ENCODE measurements at places on chromosomes 16 and 17.

DNA sequence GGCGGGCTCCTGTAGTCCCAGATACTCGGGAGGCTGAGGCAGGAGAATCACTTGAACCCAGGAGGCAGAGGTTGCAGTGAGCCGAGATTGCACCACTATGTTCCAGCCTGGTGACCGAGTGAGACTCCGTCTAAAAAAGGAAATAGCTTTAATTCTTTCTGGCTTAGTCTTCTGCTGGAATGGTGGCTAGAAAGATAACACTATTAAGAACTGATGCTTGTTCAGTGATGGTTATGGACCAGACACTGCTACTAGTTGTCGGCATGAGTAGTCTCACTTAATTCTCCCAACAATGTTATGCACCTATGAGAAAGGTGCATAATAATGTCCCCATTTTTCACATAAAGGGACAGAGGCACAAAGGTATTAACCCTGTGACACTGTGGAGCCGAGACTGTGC, 188.7 kb downstream of the HS3ST3A1 start:
- H3K36me3 ChIP-seq, result no peaks in the 10 kb centered on the region
- H3K27ac ChIP-seq, result no peak overlapping the region
- H3K27me3 ChIP-seq, result peaks cover 17% of the 10 kb centered on the region
- H3K4me3 ChIP-seq, result no peak overlapping the region

DNA sequence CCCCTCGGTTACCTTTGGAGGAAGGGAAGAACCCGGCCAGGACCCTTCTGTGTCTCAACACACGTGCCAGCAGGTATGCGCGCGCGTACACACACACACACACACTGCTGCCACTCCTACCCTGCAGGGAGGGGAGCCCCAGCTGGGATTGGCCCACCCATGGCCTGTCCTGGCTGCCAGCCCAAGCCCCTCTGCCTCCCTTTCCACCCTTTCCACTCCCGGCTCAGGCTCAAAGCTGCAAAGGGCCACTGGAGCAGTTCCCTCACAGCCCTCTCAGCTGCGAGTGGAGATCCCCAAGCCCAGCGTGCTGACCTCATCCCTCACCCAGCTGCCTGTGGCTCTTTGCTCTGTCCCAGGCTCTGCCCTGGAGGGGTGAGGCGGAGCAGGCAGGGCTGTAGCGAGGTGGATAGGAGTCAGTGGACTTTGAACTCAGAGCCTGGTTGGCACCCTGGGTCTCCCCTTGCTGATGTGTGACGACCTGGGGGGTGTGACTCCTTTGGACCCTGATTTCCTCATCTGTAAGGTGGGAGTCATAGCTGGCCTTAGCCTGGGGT, 14.5 kb downstream of the KIF19 start:
- no peak overlapping the region for H3K4me3 ChIP-seq
- H3K27ac ChIP-seq, result no peak overlapping the region

DNA sequence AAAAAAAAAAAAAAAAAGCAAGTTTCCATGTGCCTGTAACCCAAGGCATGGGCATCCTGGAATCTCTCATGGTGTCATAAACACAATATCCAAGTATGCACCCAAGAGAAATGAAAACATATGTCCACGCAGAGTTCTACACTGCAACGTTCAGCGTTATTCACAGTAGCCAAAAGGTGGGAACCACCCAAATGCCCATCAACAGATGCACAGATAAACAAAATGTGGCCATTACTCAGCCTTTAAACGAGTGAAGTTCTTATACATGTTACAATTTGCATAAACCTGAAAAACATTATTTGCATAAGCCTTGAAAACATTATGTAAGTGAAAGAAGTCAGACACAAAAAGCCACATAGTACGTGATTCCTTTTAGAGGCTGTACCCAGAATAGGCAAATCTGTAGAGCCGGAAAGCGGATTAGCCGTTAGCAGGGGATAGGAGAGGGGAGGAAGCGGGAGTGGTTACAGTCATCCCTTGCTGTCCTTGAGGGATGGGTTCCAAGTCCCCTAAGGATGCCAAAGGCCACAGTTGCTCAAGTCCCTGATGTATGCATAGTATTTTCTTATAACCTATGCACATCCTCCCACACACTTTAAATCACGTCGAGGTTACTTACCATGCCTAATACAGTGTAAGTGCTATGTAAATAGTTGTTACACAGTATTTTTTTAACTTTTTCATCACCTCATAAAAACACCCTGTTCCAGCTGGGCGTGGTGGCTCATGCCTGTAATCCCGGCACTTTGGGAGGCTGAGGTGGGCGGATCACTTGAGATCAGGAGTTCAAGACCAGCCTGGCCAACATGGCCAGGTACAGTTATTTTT, 47.3 kb upstream of the DNAH17 start:
- no peaks in the 10 kb centered on the region for H3K4me1 ChIP-seq
- DNase-seq, result no peak
- peaks cover 6% of the 10 kb centered on the region for H3K36me3 ChIP-seq
- no peak overlapping the region for H3K27ac ChIP-seq
- H3K4me3 ChIP-seq, result no peak overlapping the region

- no peaks in the 10 kb centered on the region for H3K4me1 ChIP-seq
- H3K27ac ChIP-seq, result no peak overlapping the region
- H3K4me3 ChIP-seq, result no peak overlapping the region
- H3K36me3 ChIP-seq, result no peaks in the 10 kb centered on the region
These were observed 10.1 kb upstream of the TANC2 start for GRCh38 chr17:62955841-62956352.

DNA sequence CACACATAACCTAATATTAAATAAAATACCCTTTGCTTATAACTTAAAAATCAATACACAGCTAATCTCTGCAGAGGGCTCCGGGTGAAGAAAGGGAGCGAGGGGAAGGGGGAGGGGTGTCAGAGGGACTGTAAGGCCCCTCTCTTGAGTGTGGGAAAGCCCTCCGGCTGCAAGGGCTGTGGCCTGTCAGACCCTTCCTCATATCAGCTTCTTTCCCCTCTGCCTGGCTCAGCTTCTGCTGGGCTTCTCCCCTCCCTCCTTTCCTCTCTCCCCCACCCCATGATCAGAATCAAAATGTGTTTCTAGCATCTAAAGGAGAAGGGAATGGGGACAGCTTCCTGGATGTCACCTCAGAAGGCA, 4.6 kb upstream of the SCRN2 start:
- peaks cover 42% of the 10 kb centered on the region for H3K4me1 ChIP-seq
- H3K36me3 ChIP-seq, result no peaks in the 10 kb centered on the region
- H3K27me3 ChIP-seq, result peaks cover 21% of the 10 kb centered on the region

GRCh38 chr16:1430214-1430758, 592 bp upstream of the PERCC1 start:
- H3K27me3 ChIP-seq, result no peaks in the 10 kb centered on the region
- H3K36me3 ChIP-seq, result no peaks in the 10 kb centered on the region
- H3K4me1 ChIP-seq, result peaks cover 2% of the 10 kb centered on the region
- H3K4me3 ChIP-seq, result no peak overlapping the region

GRCh38 chr17:2331303-2331702, 5.0 kb downstream of the TSR1 start:
- no peak overlapping the region for H3K27ac ChIP-seq
- no peak for DNase-seq
- H3K4me3 ChIP-seq, result no peak overlapping the region
- H3K36me3 ChIP-seq, result peaks cover 5% of the 10 kb centered on the region

DNA sequence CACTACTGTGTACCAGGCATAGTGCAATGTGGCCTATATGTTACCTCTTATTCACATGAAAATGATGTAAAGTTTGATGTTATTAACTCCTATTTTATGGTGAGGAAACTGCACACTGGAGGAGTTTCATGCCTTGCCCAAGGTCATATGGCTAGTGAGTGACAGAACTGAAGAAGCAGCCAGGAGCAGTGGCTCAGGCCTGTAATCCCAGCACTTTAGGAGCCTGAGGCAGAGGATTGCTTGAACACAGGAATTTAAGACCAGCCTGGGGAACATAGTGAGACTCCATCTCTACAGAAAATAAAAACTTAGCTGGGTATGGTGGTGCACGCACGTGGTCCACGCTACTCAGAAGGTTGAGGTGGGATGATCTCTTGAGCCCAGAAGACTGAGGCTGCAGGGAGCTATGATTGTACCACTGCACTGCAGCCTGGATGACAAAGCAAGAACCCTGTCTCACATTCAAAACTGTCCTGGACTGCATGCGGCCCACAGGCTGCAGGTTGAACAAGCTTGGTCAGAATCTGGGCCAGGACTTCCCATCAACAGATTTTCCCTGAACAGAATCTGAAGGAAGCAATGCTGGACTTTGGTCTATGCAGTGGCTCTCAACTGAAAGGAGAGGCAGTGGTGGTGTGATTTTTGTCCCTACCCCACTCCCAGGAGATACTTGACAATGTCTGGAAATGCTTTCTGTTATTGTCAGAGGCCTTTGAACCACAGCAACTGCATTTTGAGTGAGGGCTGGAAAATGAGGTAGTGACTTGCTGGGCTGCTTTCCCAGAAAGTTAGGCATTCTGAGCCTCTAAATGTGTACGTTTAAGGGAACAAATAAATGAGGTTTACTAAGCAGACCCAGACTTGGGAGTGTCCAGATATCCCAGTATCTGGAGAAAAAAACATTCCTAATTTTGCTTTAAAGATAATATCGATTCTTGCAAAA, 479.5 kb downstream of the TMEM114 start:
- no peaks in the 10 kb centered on the region for H3K4me1 ChIP-seq
- H3K27me3 ChIP-seq, result no peaks in the 10 kb centered on the region
- H3K36me3 ChIP-seq, result no peaks in the 10 kb centered on the region

DNA sequence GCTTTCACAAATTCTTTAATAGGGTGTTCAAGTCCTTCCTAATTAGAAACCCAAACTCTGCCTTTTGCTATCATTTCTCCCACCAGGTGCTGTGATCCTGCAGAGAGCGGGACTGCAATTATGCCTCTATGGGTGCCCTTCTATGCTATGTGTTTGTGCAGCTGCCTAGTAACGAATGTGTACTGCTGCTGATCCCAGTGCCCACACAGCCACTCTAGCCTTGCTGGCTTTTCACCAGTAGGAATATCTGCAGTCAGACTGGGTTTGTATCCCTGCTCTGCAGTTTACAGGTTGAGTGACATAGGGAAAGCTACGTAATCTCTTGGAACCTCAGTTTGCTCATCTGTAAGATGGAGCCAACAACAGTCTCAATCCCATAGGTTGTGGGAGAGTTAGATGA, 179.6 kb upstream of the IRX3 start:
- H3K36me3 ChIP-seq, result peaks cover 23% of the 10 kb centered on the region
- H3K27me3 ChIP-seq, result peaks cover 12% of the 10 kb centered on the region
- DNase-seq, result no peak
- no peak overlapping the region for H3K27ac ChIP-seq
- H3K4me1 ChIP-seq, result no peaks in the 10 kb centered on the region

- H3K27me3 ChIP-seq, result no peaks in the 10 kb centered on the region
- no peak for DNase-seq
- H3K4me1 ChIP-seq, result peaks cover 7% of the 10 kb centered on the region
- H3K36me3 ChIP-seq, result no peaks in the 10 kb centered on the region
These were observed 20.0 kb upstream of the PABPN1L start for GRCh38 chr16:88886420-88886844.

- peak; percentile 74 for DNase-seq
- no peaks in the 10 kb centered on the region for H3K36me3 ChIP-seq
- H3K27me3 ChIP-seq, result no peaks in the 10 kb centered on the region
These were observed 34.4 kb upstream of the PRKCB start for GRCh38 chr16:23801378-23801777.

- H3K4me1 ChIP-seq, result peaks cover 31% of the 10 kb centered on the region
- no peaks in the 10 kb centered on the region for H3K36me3 ChIP-seq
These were observed 20.1 kb downstream of the SNX29 start for GRCh38 chr16:11996433-11997330.

- H3K27ac ChIP-seq, result no peak overlapping the region
- no peaks in the 10 kb centered on the region for H3K27me3 ChIP-seq
- DNase-seq, result no peak
- H3K4me1 ChIP-seq, result peaks cover 12% of the 10 kb centered on the region
These were observed 3.5 kb upstream of the RBBP6 start for GRCh38 chr16:24535827-24536226.

DNA sequence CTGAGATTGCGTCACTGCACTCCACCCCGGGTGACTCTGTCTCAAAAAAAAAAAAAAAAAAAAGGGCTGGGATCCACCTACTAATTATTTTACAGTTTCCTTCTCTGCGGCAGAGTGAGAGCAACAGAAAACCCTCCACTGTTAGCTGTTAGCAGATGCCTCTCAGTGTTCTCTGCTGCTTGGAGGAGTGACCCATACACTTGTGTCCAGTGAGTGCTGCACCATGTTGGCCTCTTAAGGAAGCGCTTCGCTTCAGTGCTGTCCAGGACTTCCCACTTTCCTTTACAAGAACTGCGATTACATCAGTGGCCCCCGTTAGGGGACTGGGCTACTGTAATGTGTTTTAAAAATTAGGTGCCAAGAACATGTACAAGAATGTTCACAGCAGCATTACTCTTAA, 18.4 kb upstream of the CLEC18B start:
- peaks cover 13% of the 10 kb centered on the region for H3K4me1 ChIP-seq
- H3K36me3 ChIP-seq, result peaks cover 18% of the 10 kb centered on the region
- no peak overlapping the region for H3K27ac ChIP-seq

GRCh38 chr17:58351182-58351581, 819 bp downstream of the SUPT4H1 start:
- DNase-seq, result no peak
- H3K36me3 ChIP-seq, result peaks cover 5% of the 10 kb centered on the region
- H3K4me1 ChIP-seq, result peaks cover 41% of the 10 kb centered on the region

- peaks cover 50% of the 10 kb centered on the region for H3K4me1 ChIP-seq
- H3K27me3 ChIP-seq, result no peaks in the 10 kb centered on the region
- peak overlapping the region; percentile 71 for H3K27ac ChIP-seq
- no peaks in the 10 kb centered on the region for H3K36me3 ChIP-seq
These were observed 55.7 kb downstream of the SREBF1 start for GRCh38 chr17:17780922-17781590.

DNA sequence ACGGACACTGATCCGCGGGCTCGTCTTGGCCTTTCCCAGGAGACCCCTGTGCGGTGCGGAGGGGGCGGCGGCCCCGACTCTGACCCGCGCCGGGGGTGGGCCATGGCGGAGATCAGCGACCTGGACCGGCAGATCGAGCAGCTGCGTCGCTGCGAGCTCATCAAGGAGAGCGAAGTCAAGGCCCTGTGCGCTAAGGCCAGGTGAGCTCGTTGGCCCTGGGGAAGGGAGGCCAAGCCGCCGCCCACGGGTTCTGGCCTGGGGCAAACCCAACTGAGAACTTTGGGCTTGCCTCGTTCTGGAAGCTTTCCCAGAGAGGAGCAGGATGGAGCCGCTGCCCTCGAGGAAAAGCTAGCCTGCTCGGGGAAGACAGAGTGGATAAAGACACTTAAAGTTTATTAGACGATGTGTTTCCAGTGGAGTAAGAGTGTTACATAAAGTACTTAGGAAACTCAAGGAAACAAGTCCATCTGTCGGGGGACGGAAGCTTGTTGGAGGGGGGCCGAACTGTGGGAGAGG, 540 bp downstream of the PPP4C start:
- no peaks in the 10 kb centered on the region for H3K27me3 ChIP-seq
- H3K36me3 ChIP-seq, result peaks cover 7% of the 10 kb centered on the region
- DNase-seq, result no peak
- peak overlapping the region; percentile 98 for H3K27ac ChIP-seq

GRCh38 chr17:866568-867103, 84.5 kb downstream of the MRM3 start:
- peaks cover 26% of the 10 kb centered on the region for H3K27me3 ChIP-seq
- no peaks in the 10 kb centered on the region for H3K4me1 ChIP-seq
- H3K4me3 ChIP-seq, result no peak overlapping the region

DNA sequence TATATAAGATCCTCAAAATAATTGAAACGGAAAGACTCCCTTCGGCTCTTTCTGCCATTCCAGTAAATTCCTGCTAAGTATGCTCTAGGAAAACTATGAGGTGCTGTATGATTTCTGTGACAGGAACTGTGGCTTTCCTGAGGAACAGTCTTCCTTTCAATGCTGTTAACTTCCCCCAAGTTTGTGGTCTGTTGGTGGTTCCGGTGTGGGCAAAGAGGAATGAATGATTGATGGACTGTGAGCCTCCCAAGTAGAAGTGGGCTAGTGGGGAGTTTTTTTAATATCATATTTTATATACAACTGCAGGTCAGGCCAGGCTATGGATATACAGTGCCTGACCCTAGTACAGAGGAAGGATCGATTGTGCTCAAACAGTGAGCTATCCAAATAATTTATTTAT, 560.7 kb upstream of the RBFOX1 start:
- DNase-seq, result no peak
- H3K27me3 ChIP-seq, result no peaks in the 10 kb centered on the region
- H3K4me3 ChIP-seq, result no peak overlapping the region
